Activated T-cell treated with anti-CD3 and anti-CD28 coated beads for 48 hours (primary cell): ENCODE measurements at places on chromosomes 4 and X.
A peak's percentile ranks its signal among the peaks of the same experiment; 100 is the strongest.

GRCh38 chr4:56653461-56654237, 27.4 kb downstream of the HOPX start:
- peak; percentile 28 for DNase-seq

GRCh38 chr4:7812921-7813320, 126.7 kb downstream of the AFAP1 start:
- DNase-seq: no peak

DNA sequence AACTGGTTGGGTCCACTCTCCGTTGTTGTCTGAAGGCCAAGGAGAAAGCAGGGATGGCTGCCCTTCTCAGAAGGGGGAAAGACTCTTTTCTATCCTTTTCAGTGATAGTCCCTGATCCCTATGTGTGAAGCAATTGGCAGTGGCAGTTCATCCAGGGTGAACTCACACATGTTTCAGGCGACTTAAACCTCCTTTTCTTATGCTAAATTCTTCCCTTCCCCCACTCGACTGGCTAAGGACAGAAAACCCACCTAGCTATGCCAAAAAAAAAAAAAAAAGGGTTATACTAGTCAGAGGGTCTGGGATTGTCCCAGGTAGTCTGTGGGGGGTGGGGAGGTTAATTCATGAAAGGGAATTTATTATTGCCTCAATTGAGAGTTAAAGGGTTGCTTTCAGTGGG, 12.2 kb upstream of the ZNF280C start:
- no peak for DNase-seq

DNA sequence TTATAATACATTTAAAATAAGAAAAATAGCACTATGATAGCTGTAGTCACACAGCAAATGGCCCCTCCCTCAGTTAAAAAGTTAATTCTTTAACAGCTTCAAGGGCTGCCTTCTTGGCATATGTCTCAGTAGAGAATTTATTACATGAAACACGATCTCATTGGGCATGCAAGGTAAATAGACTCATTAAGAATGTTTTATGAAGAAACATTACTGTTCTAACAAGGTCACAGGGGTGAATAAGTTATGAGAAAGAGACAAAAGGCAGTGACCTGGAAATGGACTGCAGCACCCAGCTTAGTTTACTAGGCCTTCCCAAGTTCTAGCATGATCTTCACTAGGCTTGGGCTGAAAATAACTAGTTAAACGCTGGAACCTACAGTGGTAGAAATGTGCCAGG, 277.7 kb downstream of the NR3C2 start:
- no peak for DNase-seq

GRCh38 chr4:76585897-76586360, 150.9 kb downstream of the SHROOM3 start:
- DNase-seq: peak; percentile 10

GRCh38 chrX:12949205-12949926, 25.5 kb upstream of the TMSB4X start:
- DNase-seq: no peak

DNA sequence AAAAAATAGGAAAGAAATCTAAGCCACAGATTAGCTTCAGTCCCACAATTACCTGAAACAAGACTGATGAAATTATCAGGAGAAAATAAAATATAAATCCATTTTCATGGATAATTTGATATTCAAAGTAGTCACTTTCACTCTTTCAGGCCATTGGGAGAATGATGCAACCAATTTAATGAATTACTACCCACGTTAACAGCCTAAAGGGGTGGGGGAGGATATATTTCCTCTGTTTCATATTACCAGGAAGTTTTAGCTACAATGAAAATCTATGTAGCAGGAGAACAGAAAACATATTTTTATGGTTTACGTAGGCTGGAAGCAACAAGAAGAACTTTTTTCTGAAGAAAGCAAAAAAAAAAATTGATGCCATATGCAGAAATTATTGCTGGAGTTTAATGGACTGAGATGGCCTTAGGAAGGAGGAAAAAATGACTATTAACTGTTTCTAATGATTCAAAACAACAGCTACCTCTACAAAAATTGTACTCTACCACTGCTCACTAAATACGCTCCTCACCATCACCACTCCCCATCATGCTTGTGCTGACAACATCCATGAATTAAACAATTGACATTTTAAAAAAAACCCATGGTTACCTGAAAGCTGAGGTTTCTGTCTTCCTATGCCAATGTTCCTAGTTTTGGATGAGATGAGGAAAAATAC, 100.9 kb downstream of the CXXC4 start:
- no peak for DNase-seq

DNA sequence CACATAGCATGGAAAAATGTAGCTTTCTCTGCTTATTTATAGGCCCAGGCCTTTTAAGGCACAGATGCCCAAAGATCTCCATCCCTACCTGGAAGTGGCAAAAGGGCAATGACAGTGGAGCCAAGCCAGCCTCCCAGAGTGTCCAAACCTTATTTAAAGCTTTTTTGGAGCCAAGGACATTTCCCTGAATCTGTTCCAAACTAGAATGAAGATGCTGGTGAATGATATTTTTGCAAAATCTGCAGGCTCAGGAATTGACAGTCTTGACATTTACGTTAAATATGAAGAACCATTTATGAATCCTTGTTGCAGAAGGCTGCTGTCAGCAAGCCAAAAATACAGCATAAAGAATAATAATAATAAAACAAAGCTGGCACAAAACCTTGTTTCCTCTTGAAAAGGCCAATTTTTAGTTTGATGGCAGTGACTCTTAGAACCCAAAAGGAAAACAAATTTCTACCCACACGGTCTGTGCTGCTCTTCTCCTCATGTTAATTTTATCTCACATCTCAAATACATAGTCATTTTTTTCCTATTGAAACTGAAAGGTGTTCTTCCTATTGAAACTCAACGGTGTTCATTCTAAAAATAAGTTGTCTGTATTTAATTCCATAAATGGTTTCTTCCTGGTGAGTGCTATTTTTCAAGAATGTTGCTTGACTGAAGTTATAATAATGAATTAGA, 206.3 kb upstream of the TBL1X start:
- DNase-seq: no peak

DNA sequence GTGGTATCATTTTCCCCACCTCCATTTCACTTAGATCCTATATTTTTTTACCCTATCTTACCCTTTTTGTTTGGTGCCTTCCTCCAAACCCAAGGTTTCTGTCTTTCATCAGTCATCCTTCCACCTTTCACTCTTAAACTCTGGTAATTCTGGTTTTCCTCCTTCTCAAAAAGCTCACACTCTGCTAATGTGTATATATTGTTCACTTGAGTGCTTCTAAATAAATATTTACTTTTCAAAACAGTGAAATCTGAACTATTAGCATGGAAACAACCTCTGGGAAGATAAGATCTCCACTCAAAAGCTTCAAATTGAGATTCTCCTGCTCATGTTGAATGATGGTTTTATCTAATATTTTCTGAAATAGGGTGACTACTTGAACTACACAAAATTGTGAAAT, 21.5 kb downstream of the XIAP start:
- no peak for DNase-seq

DNA sequence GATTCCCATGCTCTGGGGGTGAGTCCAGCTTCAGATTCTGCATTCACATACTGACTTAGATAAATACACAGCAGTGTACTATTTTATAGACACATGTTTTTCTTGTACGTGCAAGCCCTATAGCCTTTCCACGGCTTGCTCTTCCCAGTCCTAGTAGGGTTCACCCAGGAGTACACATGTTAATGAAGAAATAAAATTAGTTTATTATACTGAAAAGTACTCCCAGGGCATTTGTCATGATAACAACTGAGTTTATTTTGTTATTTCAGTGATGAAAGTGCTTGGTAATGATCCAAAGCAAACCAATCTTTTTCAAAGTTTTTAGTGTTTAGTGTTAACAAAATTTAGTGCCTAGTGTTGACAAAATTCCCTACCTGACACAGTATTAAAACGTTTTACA, 21.3 kb downstream of the MAPK10 start:
- no peak for DNase-seq

DNA sequence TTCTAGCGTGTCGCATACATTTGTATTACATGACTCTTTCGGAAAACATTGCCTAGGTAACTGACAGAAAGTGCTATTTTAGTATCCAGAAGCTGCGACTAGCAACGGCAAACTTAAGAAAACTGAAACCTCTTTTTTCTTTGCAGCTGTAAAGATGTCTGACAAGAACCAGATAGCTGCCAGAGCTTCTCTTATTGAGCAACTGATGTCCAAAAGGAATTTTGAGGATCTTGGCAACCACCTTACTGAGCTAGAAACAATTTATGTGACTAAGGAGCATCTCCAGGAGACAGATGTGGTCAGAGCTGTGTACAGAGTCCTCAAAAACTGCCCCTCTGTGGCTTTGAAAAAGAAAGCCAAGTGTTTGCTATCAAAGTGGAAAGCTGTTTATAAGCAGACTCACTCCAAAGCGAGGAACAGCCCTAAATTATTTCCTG, 9.4 kb downstream of the TCEANC start:
- no peak for DNase-seq
